ENCODE measurements at places on chromosomes 3 and 15. TPM values are rescaled to one million over a fixed set of nuclear protein-coding genes. Genes with fewer than 3 reads are reported as not detected.

The FRMD5 gene
- total RNA-seq: 0.46 TPM

- no peak for DNase-seq
- H3K4me1 ChIP-seq: no peaks in the 10 kb centered on the region
- no peak overlapping the region for H3K4me3 ChIP-seq
- no peaks in the 10 kb centered on the region for H3K27me3 ChIP-seq
- no peaks in the 10 kb centered on the region for H3K36me3 ChIP-seq
Observed at GRCh38 chr3:152921351-152921750, 86.4 kb downstream of the P2RY1 start.

DNA sequence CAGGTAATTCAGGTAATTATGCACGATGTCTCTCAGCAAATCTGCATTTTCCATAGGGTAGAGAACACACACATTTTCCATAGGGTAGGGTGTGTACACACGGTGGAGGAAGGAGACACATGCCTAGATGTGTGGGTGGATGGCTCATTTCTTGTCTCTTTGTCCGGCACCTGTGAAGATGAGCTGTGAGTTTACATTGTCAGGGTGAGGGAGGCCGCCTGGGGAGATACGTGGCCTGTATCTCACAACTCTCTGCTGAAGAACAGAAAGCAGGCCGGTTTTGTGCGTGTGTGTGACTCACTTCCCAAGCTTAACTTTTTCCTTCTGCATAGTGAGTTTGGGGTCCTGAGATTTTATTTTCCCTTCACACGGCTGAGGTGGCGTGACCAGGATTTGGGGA lies 60.3 kb downstream of the SLC6A6 start:
- no peak for DNase-seq
- H3K27ac ChIP-seq: no peak overlapping the region
- no peaks in the 10 kb centered on the region for H3K27me3 ChIP-seq

GRCh38 chr15:37058316-37058985 lies 41.9 kb downstream of the MEIS2 start:
- no peak overlapping the region for H3K4me3 ChIP-seq
- H3K4me1 ChIP-seq: peaks cover 6% of the 10 kb centered on the region
- H3K27ac ChIP-seq: no peak overlapping the region
- DNase-seq: peak; percentile 9
- peaks cover 11% of the 10 kb centered on the region for H3K36me3 ChIP-seq
- H3K27me3 ChIP-seq: no peaks in the 10 kb centered on the region

The ISLR2 gene
- 0.30 TPM for total RNA-seq

The VILL gene
- total RNA-seq: 0.06 TPM

DNA sequence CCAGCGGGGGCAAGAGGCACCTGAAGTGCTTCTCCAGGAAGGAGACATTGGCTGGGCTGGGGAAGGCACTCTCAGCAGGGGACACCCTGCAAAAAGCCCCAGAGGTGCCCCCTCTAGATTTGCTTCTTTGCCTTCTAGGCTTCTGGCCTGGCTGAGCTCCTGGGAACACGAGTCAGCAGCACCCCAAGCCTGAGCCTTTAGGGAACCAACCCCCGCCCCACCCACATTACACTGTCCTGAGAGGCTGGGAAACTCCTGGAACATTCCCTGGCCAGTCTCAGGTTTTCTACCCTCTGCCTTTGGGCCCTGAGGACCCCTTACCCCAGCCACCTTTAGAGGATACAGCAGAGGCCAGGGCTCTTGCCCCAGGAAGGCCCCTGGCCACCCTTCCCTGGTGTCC lies 108.4 kb upstream of the LINGO1 start:
- no peak for DNase-seq
- H3K4me3 ChIP-seq: no peak overlapping the region
- peaks cover 25% of the 10 kb centered on the region for H3K4me1 ChIP-seq
- H3K36me3 ChIP-seq: no peaks in the 10 kb centered on the region
- H3K27ac ChIP-seq: no peak overlapping the region
- no peaks in the 10 kb centered on the region for H3K27me3 ChIP-seq

DNA sequence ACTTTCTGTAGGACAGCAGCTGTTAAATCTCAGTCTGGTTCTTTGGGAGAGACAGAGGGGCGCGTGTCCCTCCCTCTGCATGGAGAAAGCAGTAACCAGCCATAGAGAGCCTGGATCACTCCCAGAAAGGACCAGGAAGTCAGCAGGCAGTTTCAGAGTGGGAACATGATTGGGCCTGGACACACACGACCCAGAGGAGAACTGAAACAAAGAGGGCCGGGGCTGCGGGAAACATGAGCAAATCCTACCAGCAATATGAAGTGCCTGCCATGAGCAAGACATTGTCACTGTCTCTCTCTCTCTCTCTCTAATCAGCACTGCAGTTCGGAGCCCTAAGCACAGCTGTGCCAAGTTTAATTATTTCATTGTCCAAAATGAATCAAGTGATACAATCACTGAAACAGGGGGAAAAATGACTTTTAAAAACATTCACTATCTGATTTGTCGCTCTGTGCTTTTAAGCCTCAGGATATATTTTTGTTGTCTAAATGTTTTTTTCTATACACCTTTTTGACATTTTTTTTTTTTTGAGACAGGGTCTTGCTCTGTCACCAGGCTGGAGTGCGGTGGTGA lies 17.6 kb downstream of the MUC13 start:
- no peak overlapping the region for H3K27ac ChIP-seq
- peaks cover 3% of the 10 kb centered on the region for H3K4me1 ChIP-seq
- DNase-seq: peak; percentile 35
- H3K4me3 ChIP-seq: no peak overlapping the region
- no peaks in the 10 kb centered on the region for H3K27me3 ChIP-seq
- no peaks in the 10 kb centered on the region for H3K36me3 ChIP-seq

DNA sequence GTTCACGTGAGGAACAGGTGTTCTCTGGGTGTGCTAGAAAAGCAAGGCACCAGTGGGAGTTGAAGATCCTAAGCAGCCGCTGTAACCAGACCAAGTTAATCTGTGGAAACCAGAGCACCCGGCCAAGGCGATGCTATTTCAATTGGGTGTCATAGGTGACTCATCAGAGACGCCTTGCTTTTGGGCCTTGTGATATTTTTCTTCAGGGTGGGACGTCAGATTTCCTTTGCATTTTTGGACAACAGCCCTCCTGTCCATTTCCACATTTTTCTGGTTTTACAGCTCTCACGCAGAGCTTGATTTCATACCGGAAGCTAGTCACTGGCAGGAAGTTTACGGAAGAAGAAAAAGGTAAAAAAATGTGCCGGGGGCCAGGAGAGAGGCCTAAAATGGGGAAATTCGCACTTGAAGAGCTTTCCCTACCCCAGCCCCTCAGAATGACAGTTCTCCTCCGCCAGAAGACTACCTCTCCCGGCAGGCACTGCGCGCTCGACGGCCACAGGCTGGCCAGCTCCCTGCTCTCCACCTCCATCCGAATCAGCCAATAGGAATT lies 471 bp upstream of the KBTBD8 start:
- H3K27ac ChIP-seq: peak overlapping the region; percentile 25
- H3K27me3 ChIP-seq: no peaks in the 10 kb centered on the region
- H3K4me1 ChIP-seq: no peaks in the 10 kb centered on the region
- H3K36me3 ChIP-seq: no peaks in the 10 kb centered on the region

GRCh38 chr3:194991338-194991654 lies 279.7 kb downstream of the XXYLT1 start:
- no peaks in the 10 kb centered on the region for H3K4me1 ChIP-seq
- no peak overlapping the region for H3K4me3 ChIP-seq
- no peak for DNase-seq
- H3K27ac ChIP-seq: no peak overlapping the region

GRCh38 chr3:187295316-187296034 lies 3.9 kb upstream of the MASP1 start:
- H3K36me3 ChIP-seq: no peaks in the 10 kb centered on the region
- no peaks in the 10 kb centered on the region for H3K4me1 ChIP-seq
- H3K4me3 ChIP-seq: no peak overlapping the region
- H3K27me3 ChIP-seq: no peaks in the 10 kb centered on the region
- H3K27ac ChIP-seq: no peak overlapping the region

The TEX55 gene
- 0.10 TPM for total RNA-seq

DNA sequence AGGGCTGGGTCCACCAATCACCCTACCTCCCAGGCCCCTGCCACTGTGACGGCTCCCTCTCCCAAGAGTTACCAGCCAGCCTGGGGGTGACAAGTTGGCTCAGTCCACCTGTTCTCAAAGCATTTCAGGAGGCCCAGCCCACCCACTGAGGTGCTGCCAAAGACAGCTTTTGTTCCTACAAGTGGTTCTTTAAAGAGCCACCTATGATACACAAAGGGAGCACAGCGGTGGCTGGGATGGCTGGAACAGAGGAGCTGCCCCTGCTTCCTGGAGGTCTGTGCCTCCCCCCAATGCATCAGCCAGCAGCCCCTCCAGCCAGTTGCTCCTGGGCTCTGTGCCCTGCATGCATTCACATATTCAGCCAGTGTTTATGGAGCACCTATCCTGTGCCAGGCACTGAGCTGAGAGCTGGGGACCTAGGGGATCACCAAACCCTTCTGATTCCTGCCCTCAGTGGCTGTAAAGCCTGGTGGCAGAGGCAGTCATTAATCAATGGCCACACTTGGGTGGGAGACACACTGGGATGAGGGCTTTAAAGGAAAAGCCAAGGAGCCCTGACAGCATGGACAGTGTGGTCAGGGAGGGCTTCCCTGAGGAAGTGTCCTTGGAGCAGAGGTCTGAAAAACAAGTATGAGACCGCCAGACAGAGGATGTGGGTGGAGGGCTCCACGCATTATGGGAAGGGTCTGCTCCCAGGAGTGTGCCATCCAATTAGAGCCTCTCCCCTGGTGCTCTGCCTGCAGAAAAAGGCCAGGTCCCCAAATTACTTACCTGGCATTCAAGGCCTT lies 107.1 kb upstream of the LINGO1 start:
- peak overlapping the region; percentile 49 for H3K27ac ChIP-seq
- H3K27me3 ChIP-seq: no peaks in the 10 kb centered on the region
- H3K4me3 ChIP-seq: no peak overlapping the region
- H3K4me1 ChIP-seq: peaks cover 25% of the 10 kb centered on the region
- no peaks in the 10 kb centered on the region for H3K36me3 ChIP-seq

- no peaks in the 10 kb centered on the region for H3K36me3 ChIP-seq
- no peaks in the 10 kb centered on the region for H3K27me3 ChIP-seq
- no peaks in the 10 kb centered on the region for H3K4me1 ChIP-seq
- H3K27ac ChIP-seq: no peak overlapping the region
- H3K4me3 ChIP-seq: no peak overlapping the region
Observed at GRCh38 chr3:98530676-98531075, 1.1 kb upstream of the GPR15 start.

- peak; percentile 27 for DNase-seq
- no peaks in the 10 kb centered on the region for H3K27me3 ChIP-seq
- no peak overlapping the region for H3K4me3 ChIP-seq
- H3K27ac ChIP-seq: no peak overlapping the region
Observed at GRCh38 chr3:42118762-42119361, 27.7 kb downstream of the TRAK1 start.

GRCh38 chr15:31338318-31338878 lies 11.8 kb downstream of the KLF13 start:
- H3K27me3 ChIP-seq: no peaks in the 10 kb centered on the region
- peaks cover 22% of the 10 kb centered on the region for H3K4me1 ChIP-seq
- no peaks in the 10 kb centered on the region for H3K36me3 ChIP-seq
- DNase-seq: no peak

- no peaks in the 10 kb centered on the region for H3K27me3 ChIP-seq
- no peak for DNase-seq
- H3K27ac ChIP-seq: no peak overlapping the region
Observed at GRCh38 chr3:114496021-114496434, 202.2 kb downstream of the TIGIT start.

The CSPG4 gene
- total RNA-seq: 11.1 TPM

DNA sequence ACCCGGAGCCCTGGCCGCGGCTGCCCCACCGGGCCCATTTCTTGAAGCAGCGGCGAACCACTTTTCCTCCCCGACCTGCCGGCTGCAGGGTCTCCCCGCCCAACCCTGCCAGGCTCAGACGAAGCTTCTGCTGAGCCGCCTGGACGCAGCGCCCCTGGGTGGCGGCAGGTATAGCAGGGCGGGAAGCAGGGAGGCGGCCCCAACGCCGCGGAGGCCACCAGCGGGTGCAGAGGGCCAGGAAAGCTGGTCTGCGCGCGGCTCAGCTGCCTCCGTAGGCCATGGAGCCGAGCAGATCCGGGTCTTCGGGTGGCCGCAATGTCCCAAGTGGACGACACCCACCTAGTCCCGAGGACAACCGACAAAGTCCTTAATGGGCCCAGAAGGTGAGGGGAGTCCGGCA lies 21.9 kb upstream of the SRPRB start:
- H3K27me3 ChIP-seq: no peaks in the 10 kb centered on the region
- no peaks in the 10 kb centered on the region for H3K4me1 ChIP-seq
- H3K36me3 ChIP-seq: no peaks in the 10 kb centered on the region

DNA sequence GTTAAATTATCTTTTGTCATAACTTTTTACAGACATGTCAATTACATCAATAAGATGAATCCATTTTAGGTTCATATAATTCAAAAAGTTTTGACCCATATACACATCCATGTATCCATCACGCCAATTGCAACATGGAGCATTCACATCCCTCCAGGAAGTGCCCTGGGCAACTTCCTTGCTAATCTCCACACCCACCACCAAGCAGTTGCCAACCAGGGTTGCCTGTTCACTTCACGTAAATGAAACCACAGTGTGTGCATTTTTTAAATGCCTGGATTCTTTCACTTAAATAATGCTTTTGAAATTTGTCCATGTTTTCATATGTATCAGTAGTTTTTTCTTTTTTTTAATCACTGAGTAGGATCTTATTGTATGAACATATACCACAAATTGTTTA lies 40.7 kb upstream of the LYZL4 start:
- H3K27me3 ChIP-seq: no peaks in the 10 kb centered on the region
- DNase-seq: no peak
- H3K27ac ChIP-seq: no peak overlapping the region
- no peaks in the 10 kb centered on the region for H3K4me1 ChIP-seq

- H3K27me3 ChIP-seq: peaks cover 2% of the 10 kb centered on the region
- no peak overlapping the region for H3K27ac ChIP-seq
- no peaks in the 10 kb centered on the region for H3K36me3 ChIP-seq
- H3K4me3 ChIP-seq: no peak overlapping the region
Observed at GRCh38 chr3:14717307-14717706, 42.4 kb downstream of the C3orf20 start.

DNA sequence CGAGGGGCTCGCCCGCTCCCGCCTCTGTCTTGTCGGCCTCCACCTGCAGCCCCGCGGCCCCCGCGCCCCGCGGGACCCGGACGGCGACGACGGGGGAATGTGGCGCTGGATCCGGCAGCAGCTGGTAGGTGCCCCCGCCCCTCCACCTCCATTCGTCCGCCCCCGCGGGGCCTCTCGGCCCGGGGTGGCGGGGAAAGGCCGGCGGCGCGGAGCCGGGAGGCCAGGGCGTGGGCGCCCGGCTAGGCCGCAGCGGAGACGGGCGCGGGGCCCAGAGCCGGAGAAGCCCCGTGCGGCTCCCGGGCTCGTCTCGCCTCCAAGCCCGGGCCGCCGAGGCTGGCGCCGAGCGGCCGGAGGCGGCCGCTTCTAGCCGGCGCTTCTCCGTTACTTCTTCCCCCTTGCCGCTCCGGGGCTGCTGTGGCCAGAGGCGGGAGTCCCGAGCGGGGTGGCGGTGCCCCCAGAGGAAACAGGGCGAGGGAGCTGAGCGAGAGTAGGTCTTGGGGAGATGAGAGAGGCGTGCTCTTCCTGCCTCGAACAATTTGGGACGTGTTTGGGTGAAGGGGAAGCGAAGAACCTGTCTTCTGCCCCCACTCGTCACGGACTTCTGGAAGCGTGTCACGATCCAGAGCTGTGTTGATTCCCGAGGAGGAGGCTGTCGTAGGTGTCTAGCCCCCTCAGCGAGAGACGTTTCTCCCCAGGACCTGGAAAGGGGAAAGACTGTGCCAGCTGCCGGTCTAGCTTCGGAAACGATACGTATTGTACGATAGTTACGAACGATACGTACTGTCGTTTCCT lies 555 bp downstream of the ATP11B start:
- H3K27ac ChIP-seq: peak overlapping the region; percentile 67
- H3K27me3 ChIP-seq: no peaks in the 10 kb centered on the region
- peaks cover 2% of the 10 kb centered on the region for H3K4me1 ChIP-seq

The GABRR3 gene
- 0.03 TPM for total RNA-seq

Measured in SJCRH30 (cell line).